ENCODE measurements at places on chromosomes 5 and 9.

GRCh38 chr5:132628814-132629213 is 29.2 kb upstream of the IL13 start:
- DNase-seq = no peak

- no peak for DNase-seq
These were observed 733.9 kb downstream of the PRELID2 start for GRCh38 chr5:145101246-145101645.

GRCh38 chr5:103262422-103262871 is 3.9 kb downstream of the MACIR start:
- DNase-seq = peak; percentile 66

DNA sequence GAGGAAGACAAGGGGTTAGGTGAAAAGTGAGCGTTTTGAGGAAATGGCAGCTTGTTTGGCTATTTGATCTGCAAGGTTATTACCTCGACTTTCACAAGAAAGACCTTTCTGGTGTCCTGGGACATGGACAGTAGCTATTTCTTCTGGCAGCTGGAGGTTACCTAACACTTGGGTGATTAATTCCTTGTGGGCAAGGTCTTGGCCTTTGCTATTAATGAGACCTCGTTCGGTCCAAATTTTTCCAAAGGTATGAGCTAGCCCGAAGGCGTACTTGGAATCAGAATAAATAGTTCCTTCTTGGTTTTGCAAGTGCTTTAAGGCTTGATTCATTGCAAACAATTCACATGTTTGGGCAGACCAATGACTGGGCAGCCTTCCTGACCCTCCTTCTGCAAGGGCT is 4.9 kb downstream of the GTF3C5 start:
- peak; percentile 3 for DNase-seq

- DNase-seq = no peak
These were observed 54.2 kb upstream of the SSBP2 start for GRCh38 chr5:81805086-81805485.

DNA sequence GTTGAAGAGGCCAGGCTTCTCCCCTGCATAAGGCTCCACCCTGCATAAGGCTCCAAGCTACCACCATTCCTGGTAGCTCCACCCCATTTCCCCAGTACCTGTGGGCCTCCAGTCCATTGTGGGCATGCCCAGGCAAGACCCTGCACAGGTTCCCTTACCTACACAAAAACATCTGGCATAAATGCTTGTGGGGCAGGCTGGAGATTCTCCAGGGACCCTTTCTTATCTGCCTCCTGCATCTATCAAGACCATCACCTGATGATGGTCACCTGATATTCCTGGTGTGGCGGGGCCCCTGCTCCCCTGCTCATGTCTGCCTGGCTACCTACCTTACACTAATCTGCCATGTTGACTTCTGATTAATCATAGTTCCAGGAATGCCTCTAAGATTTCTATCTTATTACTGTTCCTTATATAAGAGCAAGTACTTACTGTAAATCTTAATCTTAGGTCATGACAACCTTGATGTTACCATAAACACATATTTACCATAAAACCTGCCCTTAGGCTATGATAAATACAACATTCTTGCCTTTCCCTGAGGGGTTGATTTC is 41.0 kb downstream of the FGD3 start:
- no peak for DNase-seq

GRCh38 chr9:108830272-108830671 is 25.5 kb downstream of the ACTL7B start:
- no peak for DNase-seq

DNA sequence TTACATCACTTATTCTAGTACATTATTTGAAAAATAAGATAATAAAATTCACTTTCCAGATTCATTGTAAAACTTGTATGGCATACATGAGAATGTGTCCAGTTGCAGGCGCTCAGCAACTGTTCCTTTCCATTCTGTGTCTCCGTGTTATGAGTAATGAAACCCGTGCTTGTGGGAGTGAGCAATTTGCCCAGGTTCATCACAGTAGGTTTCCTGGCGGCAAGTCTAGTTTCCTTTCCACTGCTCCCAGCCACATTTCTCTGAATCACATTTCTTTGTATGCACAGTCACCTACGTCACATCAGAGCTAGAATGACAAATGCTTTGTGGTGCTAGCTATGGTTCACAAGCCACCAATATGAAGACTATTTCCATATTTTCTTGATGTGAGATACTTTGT is 39.9 kb downstream of the MOCS2 start:
- peak; percentile 74 for DNase-seq

GRCh38 chr5:128736553-128736952 is 198.5 kb upstream of the FBN2 start:
- DNase-seq = no peak

DNA sequence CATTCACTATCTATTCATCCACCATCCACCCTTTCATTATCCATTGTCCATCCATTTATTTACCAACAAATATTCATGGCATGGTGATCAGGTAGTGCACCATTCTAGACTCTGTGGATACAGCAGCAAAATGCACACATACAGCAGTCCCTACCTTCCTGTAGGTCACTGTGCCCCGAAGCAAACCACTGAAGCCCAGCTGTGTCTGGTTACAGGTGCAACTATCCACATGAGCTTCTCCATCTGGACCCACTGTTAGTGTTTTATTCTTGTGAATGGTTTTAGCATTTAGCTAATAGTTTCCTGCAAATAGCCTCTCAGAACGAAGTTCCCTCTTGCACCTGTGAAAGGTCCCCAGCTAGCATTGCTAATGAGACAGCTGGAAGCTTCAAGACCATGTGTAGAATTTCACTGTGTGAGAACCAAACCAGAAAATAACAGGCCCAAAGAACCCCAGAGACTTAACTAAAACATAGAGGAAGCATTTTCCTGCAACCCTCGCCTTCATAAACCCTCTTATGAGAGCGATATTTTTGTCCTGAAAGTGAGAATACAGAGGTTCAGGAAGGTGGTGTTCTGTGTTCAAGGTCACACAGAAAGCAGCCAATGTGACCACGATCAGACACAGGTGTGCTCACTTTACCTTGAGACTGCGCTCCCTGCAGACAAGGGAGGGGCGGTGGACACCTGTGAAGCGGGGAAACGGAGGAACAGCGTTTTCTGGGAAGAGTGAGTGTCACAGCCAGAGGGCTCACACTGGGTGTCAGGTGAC is 18.5 kb downstream of the PAEP start:
- DNase-seq = no peak

- DNase-seq = no peak
These were observed 11.1 kb downstream of the OLFM1 start for GRCh38 chr9:135098400-135099105.

DNA sequence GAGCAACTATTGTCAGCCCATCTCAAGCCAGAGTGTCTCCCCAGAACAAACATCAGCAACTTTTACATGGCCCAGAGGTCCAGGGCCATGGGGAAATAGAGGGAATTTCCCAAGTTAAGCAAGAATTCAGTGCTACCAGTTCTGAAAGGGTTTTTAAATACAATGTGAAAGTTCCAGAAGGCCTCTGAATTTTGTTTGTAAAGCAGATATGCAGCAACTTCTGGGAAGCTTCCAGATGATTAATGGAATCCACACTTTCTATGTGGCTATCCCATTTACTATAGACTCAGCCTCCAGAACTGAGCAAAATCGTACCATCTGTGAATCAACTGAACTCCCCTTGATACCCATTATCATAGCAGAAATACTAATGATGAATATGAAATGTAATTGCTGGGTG is 93.8 kb downstream of the FEM1C start:
- peak; percentile 96 for DNase-seq

DNA sequence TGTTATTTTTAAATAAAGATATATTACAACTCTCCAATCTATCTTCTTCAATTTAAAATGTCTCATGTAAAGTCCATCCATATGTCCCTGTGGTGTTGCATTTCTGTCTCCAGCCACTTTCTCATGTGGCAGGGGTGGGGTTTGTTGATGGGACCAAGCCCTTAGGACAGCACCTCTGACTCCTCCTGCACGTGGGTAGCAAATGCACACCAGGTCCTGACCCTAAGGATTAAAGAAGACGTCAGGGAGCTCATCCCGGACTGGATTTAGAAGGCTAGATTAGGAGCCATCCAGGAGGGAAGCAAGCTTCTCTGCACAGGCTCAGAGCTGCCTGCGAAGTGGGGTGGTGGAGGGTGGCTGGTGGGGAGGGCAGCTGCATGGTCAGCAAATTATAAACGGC is 38.9 kb upstream of the FAM120AOS start:
- no peak for DNase-seq
